ENCODE measurements at places on chromosomes 16 and 17.

DNA sequence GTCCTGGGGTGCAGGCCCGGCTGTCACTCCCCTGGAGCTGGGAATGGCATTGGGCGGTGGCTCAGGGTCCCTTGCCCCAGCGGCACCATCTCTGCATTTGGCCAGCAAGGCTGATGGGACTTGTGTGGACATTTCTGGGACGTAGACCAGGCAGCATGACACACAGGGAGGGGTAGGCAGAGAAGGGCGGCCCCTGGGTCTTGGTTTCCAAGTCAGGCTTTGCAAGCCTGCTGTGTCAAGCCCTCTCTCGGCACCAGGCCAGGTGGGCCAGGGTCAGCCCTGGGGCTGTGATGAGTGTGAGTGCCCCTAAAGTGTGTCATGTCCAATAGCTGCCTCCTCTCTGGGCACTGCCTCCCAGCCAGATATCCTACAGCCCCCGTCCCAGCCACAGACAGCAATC, 335.2 kb downstream of the SEC14L1 start:
- DNase-seq: no peak

DNA sequence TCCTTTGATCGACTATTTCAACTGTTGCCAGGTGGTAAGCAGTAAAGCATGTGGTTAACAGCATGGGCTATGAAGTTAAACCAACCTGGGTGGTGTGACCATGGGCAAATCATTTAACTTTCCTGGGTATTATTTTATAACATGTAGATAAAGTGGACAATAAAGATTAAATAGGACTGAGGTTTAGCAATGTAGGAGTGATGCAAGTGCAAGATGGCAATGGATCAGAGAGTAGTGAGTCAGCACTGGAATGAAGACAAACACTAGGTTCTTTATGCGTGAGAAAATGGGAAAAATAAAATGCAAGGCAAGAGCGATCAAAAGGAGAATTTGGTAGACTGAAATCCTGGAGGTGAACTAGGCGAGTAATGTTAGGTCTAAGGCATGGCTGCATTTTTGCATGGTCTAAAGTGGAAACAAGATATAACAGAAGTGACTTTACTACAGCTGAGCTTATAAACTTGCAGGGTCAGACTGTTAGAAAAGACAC, 222.4 kb upstream of the AXIN2 start:
- no peak for DNase-seq

GRCh38 chr16:76947749-76948148, 243.2 kb upstream of the MON1B start:
- no peak for DNase-seq

DNA sequence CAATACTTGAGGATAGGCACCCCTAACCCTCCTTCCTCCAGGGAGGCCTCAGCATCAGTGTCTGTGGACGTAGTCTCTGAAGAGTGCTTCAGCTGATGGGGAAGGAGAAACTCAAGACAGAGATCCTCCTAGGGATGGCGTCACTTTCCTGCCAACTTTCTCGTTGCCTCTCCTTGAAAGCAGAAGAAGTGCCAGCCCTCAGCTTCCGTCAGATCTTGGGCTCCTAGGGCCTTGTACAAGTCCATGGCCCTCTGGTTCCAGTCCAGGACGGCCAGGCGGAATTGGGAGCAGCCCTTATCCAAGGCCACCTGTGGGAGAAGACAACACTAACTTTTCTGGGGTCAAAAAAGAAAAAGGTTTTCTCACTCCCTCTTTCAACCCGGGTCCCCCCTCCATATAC, 1.3 kb downstream of the SAT2 start:
- no peak for DNase-seq

- DNase-seq: peak; percentile 11
These were observed 12.9 kb upstream of the ELAC2 start for GRCh38 chr17:13030459-13031300.

DNA sequence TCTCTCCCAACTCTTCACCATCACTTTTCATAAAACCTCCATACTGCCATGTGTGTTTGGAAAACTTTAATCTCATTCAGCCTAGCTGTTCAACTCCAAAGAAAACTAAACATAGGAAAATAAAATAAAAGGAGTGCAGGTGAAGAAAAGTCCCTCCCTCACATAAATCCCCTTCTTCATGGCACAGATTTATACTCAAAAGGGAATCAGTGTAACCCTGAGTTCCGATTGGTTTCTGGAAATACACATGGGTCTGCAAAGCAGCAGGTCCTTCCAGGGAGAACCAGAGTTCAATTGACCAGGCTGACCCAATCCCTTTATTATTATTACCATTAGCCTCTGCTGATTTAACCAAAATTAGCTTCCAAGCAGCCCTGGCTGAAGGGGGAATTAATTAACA, 8.9 kb upstream of the HOXB2 start:
- no peak for DNase-seq

DNA sequence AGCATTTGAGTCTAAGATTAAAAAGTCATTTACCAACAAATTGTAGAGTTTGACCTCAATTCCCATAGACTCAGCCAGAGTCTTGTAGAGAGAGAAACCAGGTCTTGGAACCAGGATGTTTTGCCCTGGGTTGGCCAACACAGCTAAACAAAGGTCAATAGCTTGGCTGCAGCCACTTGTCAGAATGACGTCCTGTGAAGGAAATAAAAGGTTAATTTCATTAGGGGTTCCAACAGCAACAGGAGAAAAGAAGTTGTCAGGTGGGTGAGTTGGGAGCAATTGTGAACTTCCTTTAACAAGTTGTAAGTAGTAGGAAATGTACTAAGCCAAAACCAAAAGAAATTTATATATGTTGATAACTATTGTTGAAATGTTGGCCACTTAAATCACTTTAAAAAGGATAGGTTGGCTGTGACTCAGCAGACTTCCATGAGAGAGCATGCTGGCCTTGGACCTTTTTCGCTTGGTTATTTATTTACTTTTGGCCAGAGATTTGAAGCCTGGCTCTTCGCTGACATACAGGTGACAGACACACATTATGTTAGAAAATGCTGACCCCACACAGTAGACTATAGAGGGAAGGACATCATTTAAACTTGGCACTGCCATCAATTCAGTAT, 4.3 kb downstream of the TAT start:
- no peak for DNase-seq

DNA sequence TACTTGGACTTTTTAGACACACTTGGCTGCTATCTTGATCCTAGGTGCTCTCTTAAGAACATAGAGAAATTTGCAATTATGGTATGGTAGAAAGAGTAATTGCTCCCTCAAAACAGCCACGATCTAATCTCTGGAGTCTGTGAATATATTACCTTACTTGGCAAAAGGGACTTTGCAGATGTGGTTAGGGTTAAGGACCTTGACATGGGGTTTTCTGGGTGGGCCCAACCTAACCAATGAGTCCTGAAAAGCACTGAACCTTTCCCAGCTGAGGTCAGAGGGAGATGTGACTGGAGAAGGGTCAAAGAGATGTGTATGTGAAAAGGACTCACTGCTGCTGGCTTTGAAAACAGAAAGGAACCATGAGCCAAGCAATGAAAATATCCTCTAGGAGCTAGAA, 26.7 kb upstream of the MED13 start:
- no peak for DNase-seq

GRCh38 chr16:72313903-72314302, 141.9 kb upstream of the PMFBP1 start:
- no peak for DNase-seq

DNA sequence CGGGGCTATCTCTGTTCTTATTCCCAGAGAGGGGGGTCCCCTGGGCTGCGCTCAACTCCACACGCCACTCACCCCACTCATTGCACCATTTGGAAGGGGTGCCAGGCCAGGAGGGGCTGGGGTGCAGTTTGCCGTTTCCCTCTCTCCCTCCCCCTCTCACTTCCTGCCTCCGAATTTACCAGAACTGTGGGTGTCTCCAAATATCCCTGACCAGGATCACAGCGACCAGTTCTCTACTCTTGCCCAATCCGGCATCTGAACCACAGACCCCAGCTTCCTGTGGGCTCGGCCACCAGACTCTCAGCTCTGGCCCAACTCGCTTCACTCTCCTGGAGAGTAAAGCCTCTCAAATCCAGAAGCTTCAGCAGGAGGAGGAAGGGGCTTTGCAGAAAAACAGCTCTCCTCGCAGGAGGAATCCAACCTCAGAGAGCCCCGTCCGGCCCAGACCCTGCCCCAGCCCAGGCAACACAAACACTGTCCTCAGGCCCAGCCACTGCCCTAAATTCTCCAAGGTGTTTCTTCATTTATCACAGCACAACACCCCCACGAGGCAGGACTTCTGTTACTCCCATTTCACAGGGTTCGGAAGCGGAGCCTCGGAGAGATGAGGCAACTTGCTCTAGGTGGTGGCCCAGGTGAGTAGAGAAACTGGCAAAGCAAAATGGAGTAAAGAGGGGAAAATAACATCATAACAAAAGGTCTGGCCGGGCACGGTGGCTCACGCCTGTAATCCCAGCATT, 423 bp upstream of the ASGR2 start:
- no peak for DNase-seq

- DNase-seq: no peak
These were observed 10.0 kb upstream of the CD300LD start for GRCh38 chr17:74601944-74602572.

- DNase-seq: no peak
These were observed 473 bp downstream of the SUPT6H start for GRCh38 chr17:28662527-28662829.

GRCh38 chr16:17557480-17557879, 86.7 kb upstream of the XYLT1 start:
- no peak for DNase-seq

DNA sequence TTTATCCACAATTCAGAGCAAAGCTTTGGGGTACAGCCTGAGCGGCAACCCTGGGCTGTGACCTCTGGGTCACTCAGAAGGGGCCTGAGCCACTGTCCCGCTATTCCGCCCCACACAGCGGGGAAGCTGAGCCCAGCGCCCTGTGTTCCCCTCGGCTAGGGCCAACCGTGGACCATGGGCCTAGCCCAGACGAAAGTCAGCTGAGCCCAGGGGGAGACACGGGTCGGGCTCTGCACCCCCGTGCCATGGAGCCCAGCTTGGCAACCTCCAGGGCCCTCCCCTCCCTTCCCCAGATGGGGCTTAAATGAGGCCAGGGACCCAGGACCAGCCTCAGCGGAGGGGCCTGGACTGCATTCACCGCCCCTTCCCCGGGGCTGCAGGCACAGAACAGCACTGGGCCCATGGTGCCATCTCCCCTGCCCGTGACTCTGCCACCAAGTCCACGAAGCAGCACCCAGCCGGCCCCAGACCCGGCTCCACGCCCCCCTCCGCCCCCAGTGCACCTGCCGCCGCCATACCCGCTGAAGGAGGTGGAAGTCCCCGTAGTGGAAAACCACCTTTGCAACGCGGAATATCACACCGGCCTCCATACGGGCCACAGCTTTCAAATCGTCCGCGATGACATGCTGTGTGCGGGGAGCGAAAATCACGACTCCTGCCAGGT, 1.8 kb downstream of the TPSD1 start:
- no peak for DNase-seq

DNA sequence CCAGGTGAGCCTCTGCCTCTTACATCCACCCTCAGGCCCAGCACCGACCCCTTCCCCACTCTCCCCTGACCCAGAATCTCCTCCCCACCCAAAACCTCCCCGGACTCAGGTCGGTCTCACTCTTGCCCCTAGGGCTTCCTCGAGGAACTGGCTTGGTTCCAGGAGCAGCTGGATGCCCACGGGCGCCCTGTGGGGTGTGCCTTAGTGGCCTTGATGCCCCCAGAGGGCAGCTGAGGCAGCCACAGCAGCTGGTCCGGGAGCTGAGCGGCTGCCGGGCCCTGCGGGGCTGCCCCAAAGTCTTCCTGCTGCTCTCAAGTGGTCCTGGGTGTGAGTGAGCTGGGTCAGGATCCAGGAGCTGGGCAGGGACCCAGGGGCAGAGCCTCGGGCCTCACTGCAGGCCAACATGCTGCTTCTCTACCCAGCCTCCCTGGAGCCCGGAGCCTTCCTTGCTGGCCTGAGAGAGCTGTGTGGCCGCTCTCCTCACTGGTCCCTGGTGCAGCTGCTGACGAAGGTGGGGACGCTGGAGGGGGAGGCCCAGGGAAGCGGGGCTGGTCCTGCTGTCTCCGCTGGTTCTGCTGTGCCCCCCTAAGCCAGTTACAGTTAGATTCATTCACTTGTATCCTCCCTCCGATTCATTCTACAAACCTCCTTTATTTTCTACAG, 9.6 kb downstream of the ZNF213 start:
- DNase-seq: no peak
